NCI-H2081 (cell line): ENCODE measurements at places on chromosomes 3 and 15.
A peak's percentile ranks its signal among the peaks of the same experiment; 100 is the strongest.

DNA sequence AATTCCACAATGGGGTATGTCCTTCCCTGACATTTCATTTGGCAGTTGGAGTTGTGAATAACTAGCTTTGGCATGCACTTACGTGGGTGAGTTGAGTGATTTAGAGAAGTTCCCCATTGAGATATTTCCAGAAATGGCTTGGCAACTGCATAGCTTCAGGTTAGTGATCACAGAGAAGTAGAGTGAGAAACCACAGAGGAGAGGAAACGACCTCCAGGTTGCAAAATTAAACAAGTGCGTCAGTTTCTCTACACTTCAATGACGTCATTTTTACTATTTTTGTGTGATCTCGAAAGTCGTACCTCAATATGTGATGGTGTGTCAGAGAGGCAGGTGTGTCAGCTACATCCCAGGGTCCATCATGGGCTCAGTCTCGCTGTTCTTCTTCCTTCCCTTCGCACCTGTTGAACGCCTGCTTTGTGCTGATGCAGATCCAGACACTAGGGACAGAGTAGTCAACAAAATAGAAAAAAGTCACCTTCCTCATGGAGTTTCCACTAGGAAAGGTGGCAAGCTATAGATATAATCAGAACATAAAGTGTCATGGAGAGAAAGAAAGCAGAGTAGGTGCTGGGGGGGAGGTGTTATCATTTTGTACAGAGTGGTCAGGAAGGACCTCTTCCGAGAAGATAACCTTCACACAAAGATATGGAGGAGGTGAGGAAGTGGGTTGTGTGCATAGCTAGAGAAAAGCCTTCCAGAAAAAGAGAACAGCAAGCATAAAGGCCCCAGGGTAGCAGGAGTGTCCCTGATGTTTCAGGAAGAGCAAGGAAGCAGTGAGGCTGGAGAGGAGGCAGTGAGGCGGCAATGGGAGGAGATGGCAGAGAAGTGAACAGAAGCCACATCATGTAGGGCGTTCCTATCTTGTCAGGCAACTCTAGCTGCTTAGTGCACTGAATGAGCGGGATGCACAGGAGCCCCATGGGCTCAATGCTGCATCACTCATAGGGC, 75.6 kb downstream of the MCTP2 start:
- DNase-seq = no peak

GRCh38 chr3:196941729-196942225, 551 bp downstream of the NCBP2 start:
- DNase-seq = peak; percentile 55

DNA sequence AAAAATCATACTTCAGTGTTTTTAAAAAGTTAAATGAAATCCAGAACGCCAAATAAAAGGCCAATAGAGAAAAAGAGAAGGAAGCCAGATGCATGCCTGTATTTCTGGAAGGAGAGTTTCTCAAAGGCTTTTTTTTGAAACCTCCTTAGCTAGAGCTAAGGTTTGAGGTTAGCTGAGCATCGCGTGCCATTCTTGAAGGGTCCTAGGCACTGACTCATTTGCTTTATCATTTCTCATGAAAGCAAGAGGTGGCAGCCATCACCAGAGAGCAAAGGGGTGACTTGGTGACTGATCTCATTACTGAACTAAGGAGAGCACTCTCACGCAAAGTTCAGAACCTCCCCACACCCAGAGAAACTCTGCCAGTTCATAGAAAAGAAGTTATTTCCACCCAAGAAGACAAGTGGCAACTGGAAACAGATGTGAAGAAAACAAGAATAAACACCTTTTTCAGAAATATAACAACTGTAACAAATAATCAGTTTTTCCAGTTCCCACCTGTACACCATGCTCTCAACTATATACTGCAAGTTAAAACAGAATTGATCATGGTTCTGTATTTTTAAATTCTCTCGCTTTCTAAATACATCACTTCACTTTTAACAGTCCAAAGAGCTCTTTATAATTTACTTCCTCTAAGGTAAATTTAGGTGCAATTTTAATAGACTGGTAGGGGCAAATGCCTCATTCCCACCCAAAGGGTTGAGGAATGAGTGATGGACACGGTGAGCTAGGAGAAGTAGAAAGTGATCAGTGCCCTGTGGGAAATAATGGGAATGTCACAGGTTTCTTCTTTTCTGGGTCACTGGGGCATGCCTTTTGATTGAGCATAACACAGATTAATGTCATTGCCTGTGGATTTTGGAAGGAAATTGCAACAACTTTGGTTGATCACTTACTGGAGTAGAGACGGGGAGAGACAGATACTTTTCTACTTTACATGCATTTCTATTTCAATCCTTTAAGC, 24.7 kb downstream of the GPR15 start:
- no peak for DNase-seq

- no peak for DNase-seq
Measured at GRCh38 chr3:39638301-39638700, 170.8 kb downstream of the MOBP start.

DNA sequence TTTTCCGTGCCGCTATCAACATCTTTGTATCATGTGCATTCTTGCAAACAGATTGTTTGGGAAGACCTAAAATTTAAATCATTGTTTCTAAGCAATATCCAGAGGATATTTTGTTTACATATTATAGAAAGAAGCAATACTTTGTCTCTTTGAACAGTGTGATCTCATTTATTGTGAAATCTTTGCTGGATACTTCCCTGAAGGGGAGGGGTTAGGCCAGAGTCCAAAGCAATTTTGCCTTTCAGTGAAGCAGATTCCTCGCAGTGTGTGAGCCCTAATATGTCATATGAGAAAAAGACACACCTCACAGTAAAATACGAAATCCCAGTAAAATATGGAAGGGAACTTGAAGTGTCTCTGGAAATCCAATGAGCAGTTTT, 158.7 kb upstream of the SLCO3A1 start:
- no peak for DNase-seq

GRCh38 chr3:26721047-26721446, 98.5 kb downstream of the LRRC3B start:
- no peak for DNase-seq

- no peak for DNase-seq
Measured at GRCh38 chr3:44067431-44067830, 174.3 kb upstream of the TOPAZ1 start.

DNA sequence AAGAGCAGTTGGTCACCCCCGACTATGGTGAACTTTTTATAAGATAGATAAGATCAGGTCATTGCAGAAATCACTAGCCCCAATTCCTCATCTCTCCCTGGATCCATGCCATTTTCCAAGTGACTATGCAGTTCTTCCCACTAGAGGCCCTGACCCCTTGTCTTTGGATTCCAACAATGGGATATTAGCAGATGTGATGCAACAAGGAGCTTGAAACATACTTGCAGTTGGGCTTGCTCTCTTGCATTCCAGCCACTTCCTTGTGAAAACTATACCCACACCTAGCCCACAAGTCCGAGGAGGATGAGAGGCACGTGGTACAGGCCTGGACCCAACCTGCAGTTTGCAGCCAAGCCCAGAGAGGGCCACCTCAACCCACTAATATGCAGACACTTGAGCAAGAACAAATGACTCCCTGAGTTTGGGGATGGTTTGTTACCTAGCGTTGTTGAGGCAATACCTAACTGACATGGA, 60.6 kb downstream of the SUCLG2 start:
- no peak for DNase-seq

DNA sequence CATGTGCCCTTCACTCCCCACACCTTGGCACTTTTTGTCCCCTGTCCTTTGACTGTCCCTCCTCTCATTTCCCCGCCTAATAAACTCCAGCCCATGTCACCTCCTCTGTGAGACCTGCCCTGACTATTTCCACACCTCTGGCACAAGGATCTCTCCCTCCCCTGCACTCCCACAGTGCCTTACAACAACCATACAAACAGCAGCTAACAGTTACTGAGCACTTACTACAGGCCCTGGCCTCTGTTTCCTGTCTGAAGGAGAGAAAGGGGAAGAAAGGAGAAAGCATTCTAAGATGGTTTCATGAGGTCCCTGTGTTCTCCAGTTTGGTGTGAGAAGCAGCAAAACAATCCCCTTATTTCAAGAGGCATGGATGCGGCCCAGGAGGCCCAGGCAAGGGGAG, 20.0 kb upstream of the TRH start:
- no peak for DNase-seq

DNA sequence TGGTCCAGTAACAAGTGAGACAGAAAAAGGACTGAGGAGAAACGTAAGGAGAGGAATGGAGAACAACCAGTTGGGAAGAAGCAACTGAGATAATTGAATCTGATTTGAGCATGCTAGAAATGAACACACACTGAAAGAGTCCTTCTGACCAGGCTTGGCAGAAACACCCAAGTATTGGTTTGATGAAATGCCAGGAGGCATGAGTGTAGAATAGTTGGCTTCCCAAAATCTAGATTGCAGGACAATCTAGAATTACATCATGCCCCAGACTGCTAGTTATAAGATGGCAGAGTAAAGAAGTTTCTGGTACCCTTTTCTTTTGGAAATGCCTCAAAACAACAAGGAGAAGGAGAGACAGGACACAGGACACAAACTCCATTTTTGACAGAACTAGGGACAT, 189.7 kb upstream of the STT3B start:
- no peak for DNase-seq

DNA sequence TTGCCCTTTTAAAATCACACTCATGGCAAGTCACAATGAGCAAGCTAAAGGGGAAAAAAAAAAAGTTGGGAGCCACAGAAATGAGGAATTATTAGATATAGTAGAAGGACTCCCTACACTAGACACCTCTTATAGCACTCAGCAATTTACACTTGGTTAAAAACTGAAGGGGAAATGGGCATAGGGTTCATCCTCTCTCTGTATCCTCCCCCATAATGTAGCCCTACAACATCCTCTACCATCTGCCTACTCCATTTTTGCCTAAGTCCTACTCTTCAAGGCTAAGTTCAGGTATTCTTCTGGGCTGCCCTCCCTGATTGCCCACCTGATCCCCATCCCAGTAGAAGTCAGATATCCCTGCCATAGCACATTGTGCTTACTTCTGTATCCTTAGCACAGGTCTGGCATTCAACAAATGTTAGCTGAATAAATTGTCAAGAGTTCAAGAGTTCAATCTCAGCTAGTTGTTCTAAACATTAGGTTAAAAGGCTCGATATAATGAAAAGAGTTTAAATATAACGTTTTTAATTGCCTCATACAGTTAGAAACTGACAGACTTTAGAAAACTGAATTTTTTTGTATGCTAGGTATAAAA, 14.5 kb downstream of the SETD2 start:
- DNase-seq = no peak

DNA sequence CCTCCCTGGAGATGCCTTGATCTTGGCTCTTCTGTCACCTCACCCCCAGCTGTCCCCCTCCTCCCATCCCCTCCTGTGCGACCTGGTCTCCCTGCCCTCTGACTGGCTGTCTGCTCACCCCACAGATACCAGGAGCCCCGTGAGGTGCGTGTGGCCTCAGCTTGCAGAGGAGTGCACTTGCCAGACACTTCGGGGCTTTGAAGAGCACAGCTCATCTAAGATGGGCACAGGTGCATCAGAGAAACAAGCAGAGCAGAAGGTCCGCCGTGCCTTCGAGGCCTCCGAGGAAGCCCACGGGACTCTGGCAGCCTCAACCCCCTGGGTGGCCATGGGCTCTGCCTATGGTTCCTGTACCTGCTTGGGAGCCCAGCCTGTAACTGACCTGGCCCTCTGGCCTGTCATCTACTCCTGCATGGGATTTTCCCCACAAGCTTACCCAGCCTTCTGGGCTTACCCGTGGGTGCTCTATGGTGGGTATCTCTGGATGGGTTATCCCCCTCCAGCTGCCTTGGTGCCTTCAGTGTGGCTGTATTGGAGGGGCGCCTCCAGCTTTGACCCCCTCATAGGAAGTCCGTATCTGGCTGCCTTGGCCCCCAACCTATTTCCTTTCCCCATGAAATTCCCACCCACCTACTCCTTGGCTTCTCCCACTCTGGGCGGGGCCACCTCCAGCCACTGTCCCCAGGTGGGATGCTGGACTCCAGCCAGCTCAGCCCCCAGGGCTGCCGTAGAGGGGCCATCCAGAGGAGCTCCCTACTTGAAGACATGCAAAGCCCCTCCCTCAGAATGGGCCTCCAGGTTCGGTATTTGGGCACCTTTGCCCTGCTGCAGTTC, 3.8 kb downstream of the PRR23E start:
- DNase-seq = no peak

GRCh38 chr3:38600551-38600950, 48.9 kb downstream of the SCN5A start:
- DNase-seq = no peak

GRCh38 chr3:79297245-79297960, 470.4 kb downstream of the ROBO1 start:
- DNase-seq = peak; percentile 91

DNA sequence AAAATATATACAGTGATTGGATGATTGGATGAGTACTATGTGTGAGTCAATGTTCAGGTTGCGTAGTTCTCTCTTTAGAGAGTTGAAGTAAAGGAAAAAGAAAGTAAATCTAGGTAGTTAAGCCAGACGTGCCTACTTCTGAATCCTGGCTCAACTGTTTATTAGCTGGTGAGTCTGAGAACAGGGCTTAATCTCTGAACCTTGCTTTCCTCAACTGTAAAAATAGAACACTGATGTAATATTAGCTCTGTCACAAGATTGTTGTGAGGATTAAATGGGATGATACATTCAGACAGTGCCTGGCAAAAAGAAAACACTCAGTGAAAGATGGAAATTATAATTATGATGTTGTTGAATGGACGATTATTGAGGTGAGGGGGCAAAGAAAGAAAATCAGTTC, 413.4 kb downstream of the MAGI1 start:
- DNase-seq = no peak

DNA sequence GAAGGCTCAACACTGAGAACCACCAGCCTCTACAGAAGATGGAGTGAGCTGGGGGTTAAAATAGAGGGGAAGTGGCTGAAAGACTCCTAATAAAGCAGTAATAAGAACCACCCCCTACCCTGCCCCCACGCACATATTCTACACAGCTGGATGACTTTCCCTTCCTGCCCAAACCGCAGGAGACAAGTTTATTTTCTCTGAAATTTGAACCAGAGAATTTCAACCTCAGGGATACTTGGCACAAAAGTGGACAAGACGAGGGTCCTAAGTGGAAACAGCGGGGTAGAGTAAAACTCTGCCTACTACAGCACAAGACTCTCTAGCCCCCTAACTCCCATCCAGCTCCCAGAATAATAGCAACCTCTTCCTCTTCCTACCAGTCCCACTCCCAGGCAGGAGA, 28.4 kb downstream of the USF3 start:
- DNase-seq = no peak

- no peak for DNase-seq
Measured at GRCh38 chr15:53835309-53835708, 75.8 kb upstream of the WDR72 start.

- DNase-seq = no peak
Measured at GRCh38 chr3:146511402-146512134, 32.8 kb downstream of the PLSCR1 start.

GRCh38 chr3:3618623-3619022, 180.6 kb upstream of the LRRN1 start:
- no peak for DNase-seq

GRCh38 chr3:116821371-116821770, 111.8 kb downstream of the TUSC7 start:
- DNase-seq = no peak

- DNase-seq = no peak
Measured at GRCh38 chr15:69388260-69388705, 25.9 kb upstream of the KIF23 start.
